Activated T-helper 1 cell treated with anti-CD3 and anti-CD28 coated beads, Interleukin-2, amount 50 U/mL, for 16 hours (primary cell): ENCODE measurements at places on chromosomes 16 and 17.
A peak's percentile ranks its signal among the peaks of the same experiment; 100 is the strongest.

DNA sequence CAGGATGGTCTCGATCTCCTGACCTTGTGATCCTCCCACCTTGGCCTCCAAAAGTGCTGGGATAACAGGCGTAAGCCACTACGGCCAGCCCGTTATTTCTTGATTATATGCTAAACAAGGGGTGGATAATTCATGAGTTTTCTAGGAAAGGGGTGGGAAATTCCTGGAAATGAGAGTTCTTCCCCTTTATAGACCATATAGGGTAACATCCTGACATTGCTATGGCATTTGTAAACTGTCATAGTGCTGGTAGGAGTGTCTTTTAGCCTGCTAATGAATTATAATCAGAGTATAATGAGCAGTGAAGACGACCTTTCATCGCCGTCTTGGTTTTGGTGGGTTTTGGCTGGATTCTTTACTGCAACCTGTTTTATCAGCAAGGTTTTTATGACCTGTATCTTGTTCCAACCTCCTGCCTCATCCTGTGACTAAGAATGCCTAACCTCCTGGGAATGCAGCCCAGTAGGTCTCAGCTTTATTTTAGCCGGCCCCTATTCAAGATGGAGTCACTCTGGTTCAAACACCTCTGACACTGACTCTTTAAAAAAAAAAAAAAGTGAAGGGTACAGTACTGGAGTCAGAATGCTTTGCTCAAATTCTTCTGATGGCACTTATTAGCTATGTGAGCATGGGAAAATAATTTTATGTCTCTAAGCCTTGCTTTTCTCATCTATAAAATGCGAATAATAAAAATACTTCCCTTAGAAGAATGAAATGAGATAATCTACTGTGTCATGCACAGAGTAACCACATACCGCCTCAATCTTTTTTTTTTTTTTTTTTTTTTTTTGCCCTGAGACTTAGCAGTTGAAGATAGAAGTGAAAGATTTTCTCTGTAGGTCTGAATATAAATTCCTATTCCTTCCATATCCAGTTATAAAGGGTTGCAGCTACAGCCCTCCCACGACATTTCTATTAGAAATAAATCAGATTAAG is 5.1 kb upstream of the CALCOCO2 start:
- DNase-seq = no peak

- DNase-seq = no peak
Observed at GRCh38 chr17:31391496-31391949, at the start of gene RAB11FIP4. RAB11FIP4 (plus strand) TSS chr17:31391675; CDS start chr17:31391853, 178 bp downstream.

- DNase-seq = peak; percentile 84
Observed at GRCh38 chr17:75036643-75037268, 10.0 kb downstream of the ATP5PD start.

- DNase-seq = no peak
Observed at GRCh38 chr16:81678326-81679095, 100.6 kb upstream of the PLCG2 start.

DNA sequence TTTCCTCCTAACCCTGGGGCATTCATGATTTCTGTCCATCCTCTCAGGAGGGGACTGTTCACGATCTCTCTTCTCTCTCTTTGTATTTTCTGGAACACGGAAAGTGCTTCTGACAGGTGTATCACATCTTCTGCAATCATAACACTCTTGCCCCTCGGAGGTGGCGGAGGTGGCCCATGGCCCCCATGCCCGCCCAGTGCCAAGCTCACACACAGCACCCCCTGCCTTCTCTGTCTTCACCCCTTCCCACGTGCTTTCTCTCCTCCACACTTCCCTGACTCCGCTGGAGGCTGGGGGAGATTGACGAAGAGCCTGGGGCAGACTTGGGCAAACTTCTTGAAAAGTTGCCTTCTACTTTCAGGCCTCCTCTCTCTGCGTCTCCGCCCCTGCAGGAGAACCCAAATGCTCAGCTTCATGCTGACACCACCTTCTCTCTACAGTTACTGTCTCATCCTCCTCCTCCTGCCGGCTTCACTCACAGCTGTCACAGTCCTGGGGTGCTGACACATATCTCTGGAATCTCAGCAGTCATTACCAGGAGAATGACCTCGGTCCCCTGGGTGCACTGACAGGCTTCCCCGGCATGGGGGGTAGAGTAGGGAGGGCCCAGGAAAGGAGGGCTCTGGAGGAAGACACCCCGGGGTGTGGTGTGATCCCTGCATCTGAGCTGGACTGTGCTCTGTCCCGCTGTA is 127.1 kb downstream of the ENGASE start:
- no peak for DNase-seq
